ENCODE measurements at places on chromosomes 1 and 21.

- peak; percentile 64 for DNase-seq
Observed at GRCh38 chr1:204162494-204163074, 3.6 kb downstream of the REN start.

DNA sequence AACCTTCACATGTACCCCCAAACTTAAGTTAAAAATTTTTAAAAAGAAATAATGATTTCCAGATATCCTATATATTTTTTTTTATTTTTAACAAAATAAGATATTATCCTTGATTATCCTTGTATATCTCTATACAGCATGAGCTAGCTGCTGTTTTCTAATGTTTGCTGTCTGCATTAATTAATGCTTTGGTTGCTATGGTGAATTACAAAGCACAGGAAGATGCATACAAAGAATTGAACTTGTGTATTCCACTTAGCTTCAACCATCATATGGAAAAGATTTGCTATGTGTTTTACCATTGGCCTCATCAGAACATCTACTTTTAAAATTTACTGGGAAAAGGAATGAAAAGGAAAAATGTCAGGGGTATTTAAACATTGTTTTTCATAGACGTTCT is 35.4 kb downstream of the VPS45 start:
- peak; percentile 30 for DNase-seq

- DNase-seq, result no peak
Observed at GRCh38 chr1:22500058-22500457, 48.4 kb downstream of the ZBTB40 start.

DNA sequence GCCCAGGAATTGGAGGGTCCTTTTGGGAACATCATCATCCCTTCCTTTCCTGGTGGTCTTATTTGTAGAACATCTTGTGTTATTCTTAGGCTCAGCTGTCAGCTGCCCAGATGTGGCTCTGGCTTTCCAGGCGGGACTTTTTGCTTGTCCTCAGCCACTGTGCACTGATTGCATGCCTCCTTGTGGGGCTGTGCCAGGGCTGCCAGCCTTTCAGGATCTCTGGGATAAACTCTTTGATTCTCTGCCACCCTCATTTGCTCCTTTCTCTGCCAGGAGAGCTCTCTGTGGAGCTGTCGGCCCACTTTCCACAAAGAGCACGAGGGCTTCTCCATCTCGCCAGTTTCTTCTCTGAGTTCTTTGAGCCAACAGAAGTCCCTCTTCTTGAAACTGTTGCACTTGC is 63.1 kb downstream of the PTPRU start:
- no peak for DNase-seq

DNA sequence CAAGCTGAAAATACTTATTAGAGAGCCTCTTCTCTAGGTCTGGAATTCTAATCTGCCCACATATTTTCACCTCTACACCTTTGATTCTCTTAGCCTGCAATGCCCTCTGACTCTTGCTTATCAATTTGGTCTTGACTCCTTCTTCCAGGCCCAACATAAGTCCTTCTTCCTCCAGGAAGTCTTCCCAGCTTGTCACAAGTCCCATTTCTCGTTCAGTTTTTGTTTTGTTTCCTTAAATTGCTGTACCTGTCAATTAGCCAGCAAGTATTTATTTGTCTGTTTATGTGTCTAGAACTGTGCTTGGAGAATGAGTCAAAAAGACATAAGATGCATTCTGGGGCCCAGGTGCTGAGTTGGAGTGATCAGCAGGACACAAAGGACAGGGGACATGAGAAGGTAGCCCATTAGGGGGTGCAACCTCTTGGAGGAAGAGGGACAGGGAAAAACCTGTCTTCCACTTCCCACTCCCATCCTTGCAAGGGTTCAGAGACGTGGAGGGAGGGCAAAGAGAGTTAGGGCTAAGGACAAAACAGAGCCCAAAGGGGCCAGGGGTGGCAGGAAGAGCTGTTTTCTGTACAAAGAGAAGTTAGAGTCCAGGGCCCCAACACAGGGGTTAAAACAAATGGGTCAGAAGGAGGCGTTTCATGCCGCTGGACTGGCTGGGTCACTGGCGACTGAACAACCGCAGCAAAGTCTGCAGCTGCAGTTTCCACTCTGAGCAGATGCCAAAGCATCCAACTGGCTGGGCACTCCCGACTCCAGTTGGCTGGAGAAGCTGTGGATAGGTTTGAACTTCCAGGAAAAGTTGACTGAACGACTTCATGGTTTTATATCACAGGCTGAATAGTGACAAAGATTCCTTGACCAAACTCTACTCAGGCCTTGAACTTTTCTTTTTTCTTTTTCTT is 10.7 kb upstream of the CNR2 start:
- DNase-seq, result no peak

All from central memory CD4-positive, alpha-beta T cell (primary cell).